ENCODE measurements at places on chromosomes 5 and 9.

DNA sequence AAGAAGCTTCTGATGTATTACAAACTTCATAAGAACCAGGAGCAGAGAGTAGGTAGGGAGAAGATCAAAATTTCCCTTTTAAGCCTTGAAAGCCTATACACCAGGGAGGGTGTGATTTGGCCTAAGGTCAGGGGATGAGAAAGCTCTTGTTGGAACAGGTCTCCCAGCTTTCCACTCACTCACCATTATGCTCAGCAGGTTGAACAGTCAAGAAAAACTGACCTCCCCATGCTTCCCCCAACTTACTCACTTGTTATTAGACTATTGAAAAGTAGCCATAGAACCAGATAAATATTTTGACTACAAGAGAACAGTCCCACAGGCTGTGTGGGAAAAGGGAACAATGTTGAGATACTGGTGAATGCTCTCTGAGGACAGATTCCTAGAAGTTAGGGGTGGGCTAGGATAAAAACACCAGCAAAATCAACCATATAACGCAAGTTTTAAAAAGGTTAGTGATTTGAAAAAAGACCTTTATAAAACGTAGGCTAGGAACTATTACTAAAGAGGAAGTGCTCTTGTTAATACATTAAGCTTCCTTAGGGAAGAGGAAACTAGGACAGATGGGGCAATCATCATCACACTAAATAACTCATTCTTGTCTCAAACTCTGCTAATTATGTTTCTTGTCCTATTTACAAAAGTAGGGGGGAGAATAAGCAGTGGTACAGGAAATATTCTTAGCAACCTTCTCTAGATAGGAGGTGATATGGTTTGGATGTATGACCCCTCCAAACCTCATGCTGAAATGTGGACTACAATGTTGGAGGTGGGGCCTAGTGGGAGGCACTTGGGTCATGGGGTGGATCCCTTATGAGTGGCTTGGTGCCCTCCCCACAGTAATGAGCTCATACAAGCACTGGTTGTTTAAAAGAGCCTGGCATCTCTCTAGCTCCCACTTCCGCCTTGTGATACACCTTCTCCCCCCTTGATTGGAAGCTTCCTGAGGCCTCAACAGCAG is 31.0 kb downstream of the PCDHGC5 start:
- DNase-seq: no peak

DNA sequence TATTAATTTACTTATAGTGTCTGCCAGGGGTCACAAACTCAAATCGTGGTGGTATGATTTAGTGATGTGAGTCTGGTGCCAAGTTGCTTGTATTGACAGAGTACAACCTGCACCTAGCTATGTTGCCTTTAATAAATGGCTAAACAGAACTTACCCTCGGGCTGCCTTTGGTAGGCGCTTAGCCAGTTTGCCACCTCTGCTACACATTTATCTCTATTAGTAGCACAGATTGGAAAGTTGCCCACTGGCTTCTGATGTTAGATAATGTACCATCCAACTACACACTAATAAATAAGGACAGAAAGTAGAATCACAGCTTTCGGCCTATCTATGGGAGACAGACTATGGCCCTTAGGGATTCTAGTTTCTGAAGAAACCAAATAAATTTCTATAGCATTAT is 368.4 kb downstream of the MAN2A1 start:
- no peak for DNase-seq

DNA sequence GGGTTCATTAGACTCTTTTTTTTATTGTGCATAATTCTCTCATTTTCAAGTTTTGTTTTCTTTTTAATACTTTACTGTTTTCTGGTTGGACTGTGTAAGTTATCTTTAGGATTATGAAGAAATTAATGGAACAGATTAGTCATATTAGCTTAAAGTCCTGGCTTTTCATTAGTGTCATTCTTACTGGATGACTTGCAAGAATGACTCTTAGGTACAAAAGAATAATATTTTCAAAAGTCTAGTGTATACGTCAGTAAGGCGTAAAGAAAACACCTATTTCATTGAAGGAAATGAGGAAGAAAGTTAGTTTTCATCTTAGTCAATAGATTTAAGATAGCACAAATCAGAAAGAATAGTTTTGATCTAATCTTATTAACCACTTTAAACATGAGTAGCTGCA is 20.4 kb downstream of the UHRF2 start:
- DNase-seq: peak; percentile 54

DNA sequence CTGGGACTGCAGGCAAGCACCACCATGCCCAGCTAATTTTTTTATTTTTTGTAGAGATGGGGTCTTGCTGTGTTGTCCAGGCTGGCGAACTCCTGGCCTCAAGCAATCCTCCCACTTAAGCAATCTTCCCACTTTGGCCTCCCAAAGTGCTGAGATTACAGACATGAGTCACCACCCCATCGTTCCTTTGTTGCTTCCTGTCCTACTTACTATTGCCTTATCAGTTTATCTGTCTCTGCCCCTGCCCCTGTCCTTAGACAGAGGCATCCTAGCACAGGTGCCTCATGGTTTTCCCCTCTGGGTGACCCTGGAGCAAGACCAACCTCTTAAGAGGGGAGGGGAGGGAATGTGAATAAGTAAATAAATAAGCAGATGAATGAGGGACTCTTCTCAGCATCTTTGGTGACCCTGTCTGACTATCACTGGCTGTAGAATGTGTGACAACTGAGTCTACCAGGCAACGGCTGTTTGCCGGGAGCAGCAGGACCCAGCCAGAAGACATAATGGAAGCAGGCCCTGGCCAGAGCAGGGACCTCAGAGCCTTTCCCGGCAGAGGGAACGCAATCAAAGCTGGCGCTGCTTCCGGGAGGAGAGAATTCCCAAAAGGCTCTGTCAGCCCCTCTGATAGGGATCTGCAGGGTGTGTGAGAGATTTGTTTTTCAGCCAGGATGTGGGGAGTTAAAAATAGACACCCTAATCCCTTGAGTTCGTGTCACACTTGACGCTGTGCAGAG is 43.8 kb upstream of the DAB2IP start:
- peak; percentile 84 for DNase-seq

GRCh38 chr9:115046199-115046598 is 71.8 kb downstream of the TNC start:
- DNase-seq: no peak

GRCh38 chr9:130707225-130707976 is 13.8 kb downstream of the EXOSC2 start:
- DNase-seq: peak; percentile 79

- DNase-seq: peak; percentile 72
Observed at GRCh38 chr5:147481874-147482705, 27.8 kb downstream of the DPYSL3 start.

- DNase-seq: no peak
Observed at GRCh38 chr5:179279347-179280094, 65.7 kb downstream of the ADAMTS2 start.

GRCh38 chr9:129209580-129209979 is 31.5 kb upstream of the IER5L start:
- no peak for DNase-seq

DNA sequence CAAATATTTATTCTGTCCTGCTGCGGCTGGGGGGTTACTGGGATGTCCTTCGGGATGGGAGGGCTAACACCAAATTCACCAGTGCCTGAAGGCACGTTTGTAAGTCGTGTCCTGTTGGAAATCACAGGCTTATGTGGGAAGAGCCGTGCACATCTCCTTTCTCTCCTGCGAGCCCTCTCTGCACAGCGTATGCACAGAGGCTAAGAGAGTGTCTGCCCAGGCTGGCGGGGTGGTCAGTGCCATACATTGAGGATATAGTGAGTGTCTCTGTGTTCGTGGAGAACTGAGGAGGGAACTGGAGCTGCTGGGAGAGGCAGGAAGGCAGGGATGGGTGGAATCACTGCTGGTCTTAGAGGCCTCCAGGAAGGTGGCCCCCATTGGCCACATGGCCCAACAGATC is 110.1 kb downstream of the WNK2 start:
- no peak for DNase-seq

- DNase-seq: no peak
Observed at GRCh38 chr5:64144425-64145215, 21.0 kb upstream of the RNF180 start.

GRCh38 chr5:167892352-167893115 is 398.9 kb upstream of the WWC1 start:
- DNase-seq: no peak

- no peak for DNase-seq
Observed at GRCh38 chr5:89097103-89097502, 214.1 kb upstream of the MEF2C start.

GRCh38 chr9:32455738-32456137 is 70.3 kb downstream of the RIGI start:
- no peak for DNase-seq

- no peak for DNase-seq
Observed at GRCh38 chr5:59275170-59275509, 618.4 kb downstream of the PDE4D start.

GRCh38 chr9:13598738-13599137 is 319.2 kb upstream of the MPDZ start:
- no peak for DNase-seq

DNA sequence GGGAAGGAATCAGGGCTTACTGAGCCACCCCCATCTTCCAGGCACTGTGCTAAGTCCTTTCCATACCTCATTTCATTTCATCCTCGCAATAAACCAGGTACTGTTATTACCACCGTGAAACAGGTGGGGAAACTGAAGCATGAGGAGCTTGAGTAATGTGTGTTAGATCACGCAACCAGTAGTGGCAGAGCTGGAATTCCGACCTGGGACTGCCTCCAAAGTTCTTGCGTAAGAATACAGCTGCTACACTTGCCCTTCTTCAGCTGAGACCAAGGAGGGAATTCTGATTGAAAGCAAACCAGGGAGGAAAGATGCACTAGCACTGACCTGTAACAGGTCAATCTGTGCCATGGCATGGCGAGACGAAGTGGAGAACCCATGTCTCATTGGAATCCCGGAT is 113.4 kb upstream of the MSX2 start:
- peak; percentile 86 for DNase-seq

DNA sequence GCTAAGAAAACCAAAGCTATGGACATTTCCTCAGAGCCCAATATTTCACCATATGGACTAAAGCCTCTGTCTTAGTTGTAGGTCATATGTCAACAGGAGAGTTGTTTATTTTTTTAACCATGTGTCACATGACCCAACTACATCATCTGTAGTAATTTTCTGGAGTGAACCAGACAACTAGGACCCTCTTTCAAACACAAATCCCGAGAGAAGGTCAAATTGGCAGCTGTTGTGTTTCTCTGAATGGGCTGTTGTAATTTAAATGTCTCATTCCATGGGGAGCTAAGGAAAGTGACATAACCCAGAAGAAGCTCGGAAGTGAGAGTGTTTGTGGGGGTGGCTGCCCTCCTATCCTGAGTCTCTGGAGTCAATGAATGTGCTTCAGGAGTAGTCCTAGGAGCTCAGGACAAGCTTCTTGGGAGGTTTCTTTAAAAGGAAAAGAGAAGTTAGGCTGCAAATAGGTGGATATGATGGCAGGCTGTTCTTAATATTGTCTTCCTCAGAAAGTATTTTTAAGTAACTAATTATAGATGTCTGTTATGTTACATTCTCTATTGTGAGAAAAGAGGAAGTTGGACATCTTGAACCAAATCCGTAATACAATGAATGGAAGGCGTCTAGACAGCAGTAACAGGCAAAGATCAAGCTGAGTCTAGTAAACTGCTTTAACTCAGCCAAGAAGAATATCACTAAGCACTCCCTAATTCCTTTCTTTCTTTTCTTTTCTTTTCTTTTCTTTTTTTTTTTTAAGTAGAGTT is 50.1 kb downstream of the TMEM167A start:
- peak; percentile 8 for DNase-seq

DNA sequence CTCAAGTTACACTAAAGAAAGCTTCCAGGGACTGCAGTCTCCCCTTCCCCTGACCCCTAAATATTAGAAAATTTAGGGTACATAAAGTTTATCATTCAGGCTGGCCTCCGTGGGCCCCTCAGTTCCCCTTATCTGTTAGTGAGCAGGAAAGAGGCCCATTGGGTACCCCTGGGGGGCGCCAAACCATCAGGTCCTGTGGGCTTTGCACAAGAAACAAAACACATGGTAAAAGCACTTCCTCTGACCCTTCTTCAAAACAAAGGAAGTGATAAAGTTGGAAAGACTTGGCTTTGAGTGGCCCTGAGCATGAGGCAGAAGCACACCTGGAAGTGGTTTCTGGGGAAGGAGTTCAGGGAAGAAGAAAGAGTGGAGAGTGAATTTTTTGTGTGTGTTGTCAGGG is 213.0 kb downstream of the SMARCA2 start:
- peak; percentile 28 for DNase-seq

GRCh38 chr5:167488371-167488770 is 803.1 kb upstream of the WWC1 start:
- DNase-seq: no peak

- DNase-seq: no peak
Observed at GRCh38 chr5:102845041-102845440, 89.9 kb downstream of the PAM start.

DNA sequence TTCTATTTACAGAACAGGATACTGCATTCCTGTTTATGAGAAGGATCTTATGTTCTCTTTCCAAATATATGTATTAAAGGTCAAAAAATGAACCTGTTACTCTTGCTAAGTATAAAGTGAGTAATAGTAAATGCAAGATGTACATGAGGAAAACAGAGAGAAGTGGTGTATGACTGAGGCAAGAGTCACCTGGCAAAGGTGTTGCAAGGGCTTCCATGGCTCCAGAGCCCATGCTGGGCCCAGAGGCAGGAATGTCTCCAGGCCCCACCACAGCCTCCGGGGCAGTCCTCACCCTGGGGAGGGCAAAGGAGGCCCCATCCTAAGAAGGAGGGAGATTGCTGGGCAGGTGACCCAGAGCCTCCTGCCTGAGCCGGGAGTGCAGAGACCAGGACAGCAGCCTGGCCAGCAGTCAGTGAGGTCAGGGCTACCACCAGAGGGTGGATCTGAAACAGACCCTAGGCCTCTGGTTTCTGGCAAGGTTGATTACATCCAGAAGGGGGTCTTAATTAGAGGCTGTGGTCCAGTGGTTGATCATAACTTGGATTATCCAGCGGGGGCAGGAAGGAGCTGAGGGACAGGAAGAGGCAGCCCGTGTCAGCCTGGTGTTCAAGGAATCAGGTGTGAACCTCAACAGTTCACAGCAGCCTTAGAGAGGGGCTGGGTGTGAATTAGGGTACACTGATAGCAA is 57.3 kb upstream of the CPLX2 start:
- DNase-seq: no peak

DNA sequence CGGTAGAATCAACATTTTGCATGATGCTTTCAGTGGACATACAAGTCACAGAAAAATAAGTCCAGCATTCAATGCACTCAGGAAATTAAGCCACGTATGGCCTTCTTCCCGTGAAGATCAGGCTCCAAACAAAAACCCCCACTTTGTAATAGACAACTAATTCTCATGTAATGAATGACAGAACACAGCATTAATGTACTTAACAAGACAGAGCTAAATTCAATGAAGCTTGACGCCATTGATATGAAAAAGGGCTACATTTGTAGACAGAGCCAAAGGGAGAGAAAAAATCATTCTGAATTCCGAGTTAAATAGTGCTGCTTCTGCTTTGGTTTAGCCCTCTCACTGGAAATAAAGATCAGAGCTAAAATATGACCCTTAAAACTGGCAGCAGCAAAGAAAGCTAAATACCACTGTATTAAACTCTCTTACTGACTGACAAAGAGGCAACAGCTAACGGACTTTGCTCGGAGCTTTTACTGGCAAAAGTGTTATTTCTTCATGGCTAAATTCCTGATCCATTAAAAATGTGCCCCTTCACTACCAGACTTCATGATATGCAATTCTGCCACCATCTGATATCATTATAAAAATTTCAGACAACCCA is 250.5 kb downstream of the BNC2 start:
- no peak for DNase-seq

GRCh38 chr5:53613536-53613935 is 53.1 kb downstream of the NDUFS4 start:
- no peak for DNase-seq

Data from fibroblast of villous mesenchyme (primary cell).